ENCODE measurements at places on chromosomes 1 and 21. TPM values are rescaled to one million over a fixed set of nuclear protein-coding genes. Genes with fewer than 3 reads are reported as not detected.

Gene OR2T35
- not detected for total RNA-seq

Gene ZYG11A
- total RNA-seq: 0.21 TPM

DNA sequence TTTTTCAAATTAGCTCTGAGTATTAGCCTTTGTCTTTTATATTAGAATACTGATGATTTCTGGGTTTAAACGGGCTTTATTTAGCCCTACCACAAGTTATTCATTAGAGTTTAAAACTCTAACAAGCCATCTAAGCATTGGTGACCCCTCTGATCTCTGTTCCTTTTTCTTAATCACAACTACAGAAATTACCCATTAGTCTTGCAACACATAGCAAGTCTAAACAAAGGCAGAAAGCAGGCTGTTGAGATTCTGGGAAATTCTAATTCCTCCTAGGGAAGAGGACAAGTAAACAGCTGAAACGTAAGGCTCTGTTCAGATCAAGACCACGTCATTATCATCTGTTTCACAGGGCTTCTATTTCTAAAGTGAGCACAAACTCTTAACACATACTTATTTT, 491.2 kb upstream of the ZRANB2 start:
- no peak for DNase-seq

GRCh38 chr1:116226017-116226416, 114.8 kb downstream of the MAB21L3 start:
- no peak for DNase-seq

GRCh38 chr1:1441002-1441888, 5.8 kb downstream of the VWA1 start:
- DNase-seq: no peak

GRCh38 chr1:110638058-110638457, 31.9 kb upstream of the KCNA2 start:
- no peak for DNase-seq

DNA sequence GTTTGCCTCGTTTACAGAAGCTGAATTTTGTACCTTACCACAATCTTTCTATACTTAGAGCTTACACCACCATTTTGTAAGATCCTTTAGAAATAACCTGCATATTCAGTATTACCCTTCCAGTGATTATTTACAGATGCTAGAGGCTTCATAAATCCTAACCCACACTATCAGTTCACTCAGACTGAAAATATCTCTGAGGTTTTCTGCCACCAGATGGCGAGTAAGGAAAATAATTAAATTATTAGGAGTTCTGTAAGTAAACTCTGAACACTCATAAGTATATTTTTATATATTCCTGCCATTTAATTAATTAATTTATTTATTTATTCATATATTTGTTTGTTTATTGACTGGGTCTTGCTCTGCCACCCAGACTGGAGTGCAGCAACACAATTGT, 1635.2 kb downstream of the PLA2G4A start:
- DNase-seq: no peak

Measured in kidney epithelial cell (primary cell).